ENCODE measurements at places on chromosomes 5 and 9.

GRCh38 chr5:107985144-107985543, 314.4 kb upstream of the EFNA5 start:
- DNase-seq = no peak

GRCh38 chr5:66967102-66967501, 229.5 kb downstream of the CD180 start:
- DNase-seq = no peak

GRCh38 chr9:84996029-84996428, 326.5 kb downstream of the NTRK2 start:
- no peak for DNase-seq

- no peak for DNase-seq
Measured at GRCh38 chr9:116232424-116233159, 79.0 kb downstream of the PAPPA start.

GRCh38 chr9:114928136-114928535, 2.3 kb downstream of the TNFSF8 start:
- no peak for DNase-seq

DNA sequence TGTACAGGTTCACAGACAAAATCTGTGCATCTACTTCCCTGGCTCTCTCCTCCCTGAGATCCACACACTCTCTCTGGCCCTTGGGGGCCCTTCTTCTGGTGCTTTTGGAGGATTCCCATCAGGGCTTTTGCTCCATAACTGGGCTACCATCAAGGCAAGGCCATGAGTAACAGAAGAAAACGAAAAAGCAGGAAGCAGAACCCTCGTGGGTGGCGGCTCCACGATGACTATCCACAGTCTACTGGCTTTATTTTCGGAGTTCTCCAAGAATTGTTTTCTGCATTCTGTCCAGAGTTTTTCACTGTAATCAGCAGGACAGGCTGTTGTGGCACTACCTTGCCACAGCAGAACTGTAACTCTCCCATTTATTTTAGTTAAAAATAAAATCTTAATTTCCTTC, 19.9 kb downstream of the PNPLA7 start:
- DNase-seq = no peak

GRCh38 chr5:126884269-126884819, 107.4 kb downstream of the LMNB1 start:
- DNase-seq = no peak

DNA sequence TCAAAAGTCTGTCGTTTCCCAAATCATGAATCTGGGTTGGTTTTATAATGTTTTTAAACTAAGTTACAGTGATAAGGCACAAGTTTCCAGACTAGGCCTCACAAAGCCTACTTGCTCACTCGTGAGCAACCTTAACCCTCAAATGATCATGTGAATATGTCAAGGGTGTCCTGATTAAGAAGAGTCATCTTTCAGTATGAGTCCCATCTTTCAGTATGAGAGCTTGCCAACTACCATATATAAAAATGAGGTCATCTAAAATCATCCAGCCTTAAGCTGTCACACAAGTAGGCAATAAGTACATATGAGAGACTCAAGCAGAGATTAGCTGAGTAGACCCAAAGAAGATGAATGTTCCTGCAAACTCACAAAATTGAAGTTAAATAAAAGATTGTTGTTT, 668.4 kb upstream of the FAM174A start:
- no peak for DNase-seq

DNA sequence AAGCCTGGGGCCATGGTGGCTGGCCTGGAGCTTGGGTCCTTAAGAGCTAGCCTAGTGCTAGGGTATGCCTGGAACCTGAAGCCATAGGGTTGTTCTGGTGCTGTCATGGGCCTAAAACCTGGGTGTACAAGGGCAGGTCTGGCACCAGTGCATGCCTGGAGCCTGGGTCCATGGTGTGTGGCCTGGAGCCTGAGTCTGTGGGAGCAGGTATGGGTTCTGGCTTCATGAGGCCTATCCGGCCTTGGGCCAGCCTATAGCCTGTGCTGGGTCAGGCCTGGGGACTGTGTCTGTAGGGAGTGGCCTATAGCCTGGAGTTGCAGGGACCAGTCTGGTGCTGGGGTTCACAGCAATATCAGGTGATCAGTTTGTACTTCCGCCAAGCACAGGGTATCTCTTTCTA, 347.2 kb upstream of the MEF2C start:
- DNase-seq = no peak

DNA sequence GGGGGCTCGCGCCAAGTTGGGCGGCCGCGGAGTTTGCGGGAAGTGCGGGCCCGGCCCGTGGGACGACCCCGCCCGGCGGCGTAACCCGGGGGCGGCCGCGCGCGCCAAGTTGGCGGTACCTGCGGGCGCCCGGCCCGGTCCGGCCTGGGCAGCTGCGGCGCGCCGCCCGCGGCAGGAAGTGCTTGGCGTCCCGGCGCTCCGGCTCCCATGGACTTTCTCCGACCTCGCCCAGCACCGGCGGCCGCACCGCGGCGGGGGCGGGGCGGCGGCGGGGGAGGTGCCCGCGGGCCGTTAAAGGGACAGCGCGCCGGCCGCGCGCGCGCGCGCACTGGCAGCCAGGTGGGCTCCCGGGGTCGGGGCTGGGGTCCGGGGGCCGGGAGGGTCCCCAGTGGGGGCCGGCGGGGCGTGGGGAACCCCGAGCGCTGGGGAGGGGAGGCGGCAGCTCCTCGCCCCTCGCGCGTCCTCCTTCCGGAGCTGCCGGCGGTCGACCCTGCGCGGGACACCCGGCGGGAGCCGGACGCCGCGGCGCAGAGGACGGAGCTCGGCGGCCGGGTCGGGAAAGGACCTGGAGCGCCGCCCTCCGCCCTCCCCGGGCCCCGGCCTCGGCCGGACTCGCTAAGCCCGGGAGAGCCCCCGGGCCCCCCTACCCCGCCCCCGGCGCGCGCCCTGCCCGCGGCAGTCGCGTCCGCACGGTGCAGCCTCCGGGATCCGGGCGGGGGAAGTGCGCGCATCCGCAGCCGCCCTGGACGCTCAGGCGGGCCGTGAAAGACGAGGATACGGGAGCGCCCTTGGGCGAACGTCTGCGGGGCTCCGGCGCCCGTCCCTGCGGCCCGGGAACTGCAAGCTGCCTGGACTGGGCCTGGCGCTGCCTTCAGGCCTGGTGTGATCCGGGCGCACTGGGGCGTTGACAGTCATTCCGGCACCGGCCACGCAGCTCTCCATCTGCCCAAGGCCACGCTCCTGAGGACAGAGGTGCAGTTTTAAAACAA, at the start of gene NACC2:
TSS of gene NACC2 (minus strand) at position 220 of the 989 bp plus-strand sequence. CDS start 44,768 bp downstream, outside the sequence.
- DNase-seq = no peak

GRCh38 chr9:79007701-79008483, 563.9 kb upstream of the TLE4 start:
- DNase-seq = no peak

- DNase-seq = peak; percentile 53
Measured at GRCh38 chr5:93587597-93588351, 4.8 kb downstream of the NR2F1 start.

- no peak for DNase-seq
Measured at GRCh38 chr9:133708246-133709014, 29.7 kb downstream of the SARDH start.

GRCh38 chr5:149403923-149404745, 25.0 kb upstream of the IL17B start:
- no peak for DNase-seq

GRCh38 chr9:94824411-94824810, 97.9 kb downstream of the AOPEP start:
- DNase-seq = no peak

- no peak for DNase-seq
Measured at GRCh38 chr9:90365666-90366065, 277.0 kb downstream of the DIRAS2 start.

DNA sequence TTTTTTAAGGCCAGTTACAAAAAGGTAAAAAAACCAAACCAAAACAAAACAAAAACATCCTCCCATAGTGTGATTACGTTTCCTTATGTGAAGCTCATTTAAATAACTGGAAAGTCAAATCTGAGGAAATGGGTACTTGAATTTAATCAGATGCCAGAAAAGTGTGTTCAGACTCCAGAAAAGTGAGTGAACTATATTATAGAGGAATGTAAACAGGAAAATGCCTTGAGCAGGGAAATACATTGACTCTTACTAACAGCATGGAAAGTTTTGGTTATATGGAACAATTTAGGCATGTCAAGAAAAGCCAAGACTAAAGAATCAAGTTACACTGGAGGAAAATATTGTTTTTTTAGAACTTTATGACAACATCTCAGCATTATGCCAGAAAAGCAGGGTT, 37.8 kb upstream of the RNF20 start:
- DNase-seq = no peak

GRCh38 chr5:124662181-124662781, 84.2 kb downstream of the ZNF608 start:
- DNase-seq = peak; percentile 91

GRCh38 chr9:72864327-72864726, 88.5 kb downstream of the ALDH1A1 start:
- no peak for DNase-seq

DNA sequence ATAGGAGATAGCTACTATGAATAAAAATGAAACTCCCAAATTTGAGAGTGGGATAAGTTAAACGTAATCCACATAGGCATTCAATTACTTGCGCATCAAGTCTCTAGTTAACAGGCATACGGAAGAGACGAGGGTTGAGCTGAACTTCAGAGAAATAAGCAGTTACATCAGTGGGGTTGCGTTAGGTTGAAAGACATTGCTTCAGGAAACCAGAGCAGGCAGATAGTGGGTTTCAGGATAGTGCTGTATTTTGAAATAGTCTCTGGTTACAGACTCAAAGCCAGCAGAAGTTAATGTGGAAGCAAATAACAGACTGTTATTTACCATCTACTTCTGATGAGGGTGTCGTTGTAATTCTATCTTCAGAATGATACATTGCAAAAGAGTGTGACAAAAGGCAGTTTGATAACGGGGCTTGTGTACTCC, 533.4 kb downstream of the PDE4D start:
- DNase-seq = no peak

DNA sequence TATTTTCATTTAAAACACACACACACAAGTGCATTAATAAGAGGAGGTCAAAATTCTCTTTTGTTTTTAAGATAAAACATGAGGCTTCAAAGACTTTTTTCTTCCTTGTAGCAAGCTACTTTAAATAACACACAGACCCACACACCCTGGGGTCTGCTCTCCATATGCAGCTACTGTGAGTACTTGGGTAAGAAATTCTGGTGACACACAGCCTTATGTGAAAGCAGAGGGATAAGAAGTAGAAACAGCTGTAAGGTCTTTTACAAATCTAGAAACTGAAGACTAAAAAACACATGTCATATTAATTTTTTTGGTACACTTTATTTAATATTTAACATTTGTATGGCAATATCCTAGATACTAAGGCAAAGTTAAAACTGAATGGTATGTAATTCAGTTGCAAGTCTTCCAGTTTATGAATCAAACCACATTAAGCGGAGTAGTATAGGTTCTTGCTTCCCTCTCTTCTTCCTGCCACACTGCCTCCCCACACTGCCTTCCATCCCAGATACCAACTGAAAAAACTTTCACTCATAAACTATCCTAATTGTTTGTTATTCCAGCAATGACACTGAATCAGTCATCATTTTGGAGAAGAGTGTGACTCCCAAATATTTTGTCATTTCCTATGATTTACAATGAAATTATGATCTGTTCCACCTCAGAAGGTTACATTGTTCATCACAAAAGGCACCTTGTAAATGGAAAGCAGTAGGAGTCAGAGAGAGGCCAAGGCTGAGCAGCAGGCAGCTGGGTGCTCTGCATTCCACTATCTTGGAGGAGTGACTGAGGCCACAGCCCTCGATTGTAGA, 92.0 kb downstream of the PLCXD3 start:
- no peak for DNase-seq

GRCh38 chr9:126420643-126421564, 94.3 kb downstream of the MVB12B start:
- DNase-seq = peak; percentile 42

- no peak for DNase-seq
Measured at GRCh38 chr9:137266585-137267453, 10.7 kb upstream of the TOR4A start.

DNA sequence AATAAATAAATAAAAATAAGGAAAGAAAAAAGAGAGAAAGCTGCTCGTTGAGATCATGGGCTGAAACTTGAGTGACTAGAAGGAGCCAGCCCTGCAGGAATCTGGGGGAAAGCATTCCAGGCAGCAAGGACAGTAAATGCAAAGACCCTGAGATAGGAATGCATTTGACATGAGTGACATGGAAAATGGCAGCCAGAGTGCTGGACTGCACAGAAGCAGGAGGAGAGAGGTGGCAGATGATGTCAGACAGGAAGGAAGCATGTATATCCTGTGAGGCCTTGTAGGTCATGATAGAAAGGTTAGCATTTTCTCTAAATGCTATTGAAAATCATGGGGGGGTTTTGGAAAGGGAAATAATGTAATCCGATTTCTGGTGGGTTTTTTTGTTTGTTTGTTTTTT, 29.1 kb downstream of the ADRA1B start:
- DNase-seq = no peak

DNA sequence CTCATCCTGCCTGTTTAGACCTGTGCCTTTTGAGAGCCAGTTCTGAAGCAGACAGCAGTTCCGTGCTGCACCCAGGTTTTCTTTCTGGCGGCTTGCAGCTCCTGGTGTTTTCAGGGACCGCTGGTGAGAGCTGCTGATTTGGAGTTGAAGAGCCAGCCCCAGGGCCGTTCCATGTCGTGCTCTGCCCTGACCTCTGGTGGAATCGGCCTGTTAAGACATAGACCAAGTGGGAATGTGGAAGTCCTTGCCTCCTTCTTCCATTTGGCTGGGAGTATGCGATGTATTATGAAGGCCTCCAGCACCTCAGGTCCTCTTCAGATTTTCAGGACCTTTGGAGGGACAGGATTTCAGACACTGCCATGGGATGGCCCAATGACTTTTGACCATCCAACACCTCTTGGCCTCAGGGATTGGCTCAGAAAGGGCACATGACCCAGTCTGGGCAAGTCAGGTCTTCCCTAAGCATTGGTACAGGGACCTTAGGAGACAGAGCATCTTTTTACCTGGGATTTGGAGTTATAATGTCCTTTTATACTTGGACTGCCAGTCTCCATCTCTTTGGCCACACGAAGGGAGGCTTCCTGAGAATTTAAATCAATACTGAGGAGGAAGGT, 136.1 kb upstream of the CLINT1 start:
- DNase-seq = peak; percentile 89

- DNase-seq = no peak
Measured at GRCh38 chr5:168720575-168720974, 141.4 kb upstream of the PANK3 start.

GRCh38 chr5:78821536-78822021, 163.5 kb downstream of the ARSB start:
- no peak for DNase-seq

- no peak for DNase-seq
Measured at GRCh38 chr5:72463449-72464052, 43.7 kb downstream of the ZNF366 start.

- DNase-seq = no peak
Measured at GRCh38 chr5:41600731-41601130, 90.3 kb upstream of the PLCXD3 start.

Measured in ELF-1 (cell line).